GM20000 (cell line): ENCODE measurements at places on chromosomes 5 and 9.

GRCh38 chr9:121810489-121810888 is 159.1 kb downstream of the DAB2IP start:
- no peak for DNase-seq

DNA sequence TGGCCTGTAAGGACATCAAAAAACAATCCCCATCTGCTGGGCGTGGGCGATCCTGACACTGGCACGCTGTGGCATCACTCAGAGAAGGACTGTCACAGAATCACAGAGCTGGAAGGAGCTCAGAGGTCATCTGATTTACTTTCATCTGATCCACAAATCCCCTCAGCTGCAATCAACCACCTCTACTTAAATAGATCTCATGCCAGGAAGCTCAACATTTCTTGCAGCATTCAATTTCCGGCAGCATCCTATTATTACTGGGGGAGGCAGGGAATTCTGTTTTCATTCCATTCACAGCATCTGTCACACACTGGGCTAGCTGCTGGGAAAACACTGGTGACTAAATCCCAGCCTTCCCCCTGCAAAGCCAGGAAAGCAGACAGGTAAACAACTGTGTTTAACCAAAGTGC is 38.3 kb downstream of the RETREG1 start:
- no peak for DNase-seq

DNA sequence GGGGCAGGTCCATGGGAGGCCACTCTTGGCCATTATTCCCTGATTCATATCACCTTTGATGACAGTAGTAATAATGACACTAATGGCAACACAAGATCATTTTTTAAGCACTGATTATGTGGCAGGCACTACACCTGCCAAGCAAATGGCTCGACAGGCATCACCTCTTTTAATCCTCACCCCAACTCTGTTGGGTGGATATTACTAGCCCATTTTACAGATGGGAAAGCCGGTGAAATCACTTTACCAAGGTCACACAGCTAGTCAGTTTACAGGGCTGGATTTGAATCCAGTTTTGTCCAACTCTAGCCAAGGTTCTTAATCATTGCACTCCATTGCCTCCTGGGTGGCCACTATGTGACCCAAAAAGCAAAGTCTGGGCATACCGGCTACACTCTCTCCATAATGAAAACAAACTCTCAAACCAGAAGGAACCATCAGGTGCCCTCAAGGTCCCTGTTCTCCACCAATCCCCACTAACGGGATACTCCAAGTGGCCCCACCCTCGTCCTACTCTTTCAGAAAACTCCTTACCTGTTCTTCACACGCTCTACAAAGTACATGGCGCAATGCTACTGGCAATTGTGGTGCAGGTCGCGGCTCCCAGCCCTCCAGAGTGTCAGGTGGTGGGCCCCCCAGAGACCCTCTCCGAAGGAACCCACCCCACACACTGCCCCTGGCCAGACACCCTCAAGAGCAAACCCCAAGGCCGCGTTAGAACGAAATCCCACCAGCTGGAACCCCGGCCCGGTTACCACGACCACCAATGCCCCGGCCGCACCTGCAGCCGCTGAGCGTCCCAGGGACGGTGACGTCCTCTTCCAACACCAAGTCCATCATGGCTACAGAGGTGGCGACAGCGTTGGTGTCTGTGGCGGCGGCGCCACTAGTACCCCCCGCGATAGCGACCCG is 572 bp downstream of the CDK5RAP2 start:
- DNase-seq: peak; percentile 16

- DNase-seq: no peak
Measured at GRCh38 chr5:56273376-56273955, 40.3 kb upstream of the ANKRD55 start.

DNA sequence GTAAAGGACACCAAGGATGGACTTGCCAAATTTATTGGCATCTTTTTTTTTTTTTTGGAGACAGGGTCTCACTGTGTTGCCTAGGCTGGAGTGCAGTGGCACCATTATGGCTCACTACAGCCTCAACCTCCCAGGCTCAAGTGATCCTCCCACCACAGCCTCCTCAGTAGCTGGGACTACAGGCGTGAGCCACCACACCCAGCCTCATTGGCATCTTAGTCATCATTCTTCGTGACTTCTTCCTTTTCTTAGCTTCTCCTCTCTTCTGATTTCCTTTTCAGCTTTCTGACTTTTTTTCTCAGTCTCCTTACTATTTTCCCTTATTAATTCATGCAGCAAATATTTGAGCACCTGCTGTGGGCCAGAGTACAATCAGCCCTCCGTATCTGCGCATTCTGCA is 6.1 kb downstream of the MAML1 start:
- no peak for DNase-seq

DNA sequence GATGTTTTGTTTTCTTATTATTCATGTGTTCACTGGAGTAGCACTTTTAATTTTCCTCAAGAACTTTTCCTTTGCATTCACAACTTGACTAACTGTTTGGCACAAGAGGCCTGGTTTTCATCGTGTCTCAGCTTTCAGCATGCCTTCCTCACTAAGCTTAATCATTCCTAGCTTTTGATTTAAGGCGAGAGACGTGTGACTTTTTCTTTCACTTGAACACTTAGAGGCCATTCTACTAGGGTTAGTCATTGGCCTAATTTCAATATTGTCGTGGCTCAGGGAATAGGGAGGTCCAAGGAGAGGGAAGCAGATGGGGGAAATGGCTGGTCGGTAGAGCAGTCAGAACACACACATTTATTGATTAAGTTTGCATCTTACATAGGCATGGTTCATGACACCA is 94.0 kb downstream of the ZNF462 start:
- no peak for DNase-seq
